ENCODE measurements at places on chromosomes 12 and 14.

DNA sequence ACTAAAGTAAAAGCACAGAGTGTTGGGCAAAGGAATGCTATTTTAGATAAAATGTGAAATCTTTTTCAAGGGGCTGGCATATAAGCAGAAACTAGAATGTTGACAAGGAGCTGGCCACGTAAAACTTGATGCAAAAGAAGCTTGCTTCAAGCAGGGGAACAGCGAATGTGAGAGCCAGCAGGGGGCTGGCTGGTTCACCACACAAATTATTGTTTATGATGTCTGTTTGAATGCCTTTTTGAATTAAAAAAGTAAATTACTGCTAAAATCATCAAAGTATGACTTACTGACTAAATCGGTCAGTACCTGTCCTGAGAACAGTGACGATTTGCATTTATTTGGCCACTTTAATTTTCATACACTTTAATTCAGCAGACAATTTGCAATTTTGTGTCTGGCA is 38.9 kb upstream of the TMTC2 start:
- DNase-seq, result no peak

GRCh38 chr12:34404377-34405285 is 382.3 kb downstream of the ALG10 start:
- DNase-seq, result no peak

- peak; percentile 95 for DNase-seq
Observed at GRCh38 chr14:23237772-23238594, at the start of gene RNF212B. Gene RNF212B (plus strand): TSS chr14:23237936. CDS start chr14:23240346, 2,410 bp downstream.

DNA sequence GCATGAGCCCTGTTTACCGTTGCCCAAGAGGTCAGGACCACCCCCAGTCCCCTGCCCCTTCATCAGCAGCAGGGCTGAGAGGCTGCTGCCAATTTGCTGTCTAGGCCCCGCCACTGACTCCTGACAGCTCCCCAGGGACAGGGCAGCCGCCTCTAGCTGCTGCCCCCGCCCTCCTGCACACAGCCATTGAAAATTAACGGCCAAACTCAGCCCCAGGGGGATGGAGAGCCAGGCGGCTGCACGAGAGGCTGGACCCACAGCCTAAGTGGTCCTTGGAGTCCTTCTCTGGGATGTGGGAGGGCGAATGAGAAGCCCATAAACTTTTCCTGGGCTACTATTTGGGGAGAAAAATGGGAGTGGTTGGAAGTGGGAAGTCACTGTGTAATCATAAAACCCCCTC is 4.6 kb downstream of the FOXN4 start:
- peak; percentile 65 for DNase-seq

DNA sequence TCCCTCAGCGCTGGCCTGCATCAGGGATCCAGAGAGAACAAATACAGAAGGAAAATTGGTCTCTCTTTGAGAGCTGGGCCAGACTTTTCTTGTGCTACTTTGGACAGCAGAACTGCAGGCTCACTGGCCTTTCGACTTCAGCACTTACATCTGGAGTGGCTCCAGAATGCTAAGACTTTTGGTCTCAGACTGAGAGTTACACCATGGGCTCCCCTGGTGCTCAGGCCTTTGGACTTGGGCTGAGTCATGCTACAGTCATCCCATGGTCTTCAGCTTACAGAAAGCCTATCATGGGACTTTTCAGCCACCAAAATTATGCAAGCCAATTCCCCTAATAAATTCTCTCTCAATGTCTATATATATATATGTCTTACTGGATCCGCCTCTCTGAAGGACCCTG is 9.0 kb upstream of the CD163 start:
- DNase-seq, result no peak
